Natural killer cell treated with Interleukin-12 subunit alpha and Interleukin-12 subunit beta and Interleukin-15 and Interleukin-18, amount 100 ng/mL, for 72 hours (primary cell): ENCODE measurements at places on chromosomes 4 and X. TPM values are rescaled to one million over a fixed set of nuclear protein-coding genes. Genes with fewer than 3 reads are reported as not detected.

- no peak for DNase-seq
These were observed 28.5 kb downstream of the ACSL4 start for GRCh38 chrX:109704563-109704962.

- DNase-seq, result no peak
These were observed 268.6 kb upstream of the PCDH18 start for GRCh38 chr4:137800861-137801260.

Gene ZIC3
- total RNA-seq, result not detected

Gene TMPRSS11E
- total RNA-seq, result not detected

Gene PALLD
- 11.0 TPM for total RNA-seq
